ENCODE measurements at places on chromosomes 1 and 21.

- H3K27ac ChIP-seq = no peak overlapping the region
- peaks cover 1% of the 10 kb centered on the region for H3K4me1 ChIP-seq
Measured at GRCh38 chr1:7847599-7847998, 5.3 kb downstream of the UTS2 start.

DNA sequence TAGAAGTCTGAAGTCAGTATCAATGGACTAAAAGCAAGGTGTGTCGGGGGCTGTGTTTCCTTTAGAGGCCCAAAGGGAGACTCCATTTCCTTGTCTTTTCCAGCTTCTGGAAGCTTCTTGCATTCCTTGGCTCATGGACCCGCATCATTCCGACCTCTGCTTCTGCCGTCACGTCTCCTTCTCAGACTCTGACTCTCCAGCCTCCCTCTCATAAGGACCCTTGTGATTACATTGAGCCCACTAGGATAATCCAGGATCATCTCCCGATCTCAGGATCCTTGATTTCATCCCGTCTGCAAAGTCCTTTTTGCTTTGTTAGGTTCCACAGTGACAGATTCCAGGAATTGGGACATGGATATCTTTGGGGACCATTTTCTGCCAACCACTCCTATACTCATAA, 265.8 kb upstream of the CSF3R start:
- H3K4me3 ChIP-seq = no peak overlapping the region
- no peak for DNase-seq
- no peaks in the 10 kb centered on the region for H3K27me3 ChIP-seq
- H3K36me3 ChIP-seq = no peaks in the 10 kb centered on the region

DNA sequence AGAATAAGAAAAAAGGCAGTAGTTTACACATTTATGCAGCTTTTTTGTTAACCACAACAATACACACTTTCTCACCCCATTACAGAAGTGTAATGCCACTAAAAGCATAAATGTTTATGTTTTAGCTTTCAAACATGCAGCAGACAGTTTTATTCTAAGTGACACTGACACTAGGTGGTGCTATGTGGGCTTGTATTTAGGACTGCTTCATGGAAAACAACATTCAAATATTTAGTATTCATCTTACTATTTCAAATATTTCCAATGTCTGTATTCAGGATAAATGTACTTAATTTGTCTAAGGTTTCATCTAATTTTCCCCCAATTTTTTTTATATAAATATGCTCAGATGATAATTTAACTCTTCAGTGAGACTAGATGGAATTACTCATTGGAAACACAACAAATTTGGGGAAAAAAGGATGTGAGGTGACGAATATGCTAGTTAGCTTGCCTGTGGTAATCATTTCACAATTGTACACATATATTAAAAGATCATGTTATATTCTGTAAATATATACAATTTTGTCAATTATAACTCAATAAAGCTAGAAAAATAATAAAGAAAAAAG, 71.4 kb downstream of the USP1 start:
- H3K27ac ChIP-seq = no peak overlapping the region
- H3K4me1 ChIP-seq = no peaks in the 10 kb centered on the region
- no peak overlapping the region for H3K4me3 ChIP-seq
- H3K36me3 ChIP-seq = peaks cover 14% of the 10 kb centered on the region
- peak; percentile 17 for DNase-seq

DNA sequence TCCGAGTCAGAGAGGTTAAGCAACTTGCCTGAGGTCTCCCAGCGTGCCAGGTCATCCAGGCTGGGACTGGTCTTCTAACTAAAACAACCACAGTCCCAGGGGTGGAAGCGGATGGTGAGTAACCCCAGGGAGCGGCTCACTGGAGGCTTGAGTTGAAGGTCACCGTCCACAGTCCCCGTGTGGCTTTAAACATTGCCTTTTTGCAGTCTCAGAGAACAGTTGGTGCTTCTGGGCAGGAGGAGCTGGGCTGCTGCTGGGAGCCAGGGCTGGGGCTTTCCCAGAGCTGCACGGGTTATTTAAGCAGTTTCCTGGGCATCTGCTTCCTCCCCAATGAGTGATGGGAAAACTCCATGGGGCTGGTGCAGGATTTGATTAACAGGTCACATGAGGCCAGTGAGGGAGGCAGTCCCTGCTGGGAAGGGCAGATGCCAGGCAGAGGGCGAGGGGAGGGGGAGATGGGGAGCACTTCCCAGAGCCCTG, 12.3 kb downstream of the ARHGEF10L start:
- H3K4me3 ChIP-seq = no peak overlapping the region
- no peak overlapping the region for H3K27ac ChIP-seq
- H3K4me1 ChIP-seq = peaks cover 28% of the 10 kb centered on the region
- no peaks in the 10 kb centered on the region for H3K27me3 ChIP-seq

GRCh38 chr1:224749916-224750315, 133.8 kb downstream of the CNIH3 start:
- no peaks in the 10 kb centered on the region for H3K4me1 ChIP-seq
- no peak overlapping the region for H3K4me3 ChIP-seq
- H3K27me3 ChIP-seq = no peaks in the 10 kb centered on the region
- DNase-seq = no peak
- H3K36me3 ChIP-seq = no peaks in the 10 kb centered on the region
- H3K27ac ChIP-seq = no peak overlapping the region
